ENCODE measurements at places on chromosomes 5 and 9. TPM values are rescaled to one million over a fixed set of nuclear protein-coding genes. Genes with fewer than 3 reads are reported as not detected.

Gene NRG2
- 0.41 TPM for total RNA-seq

Gene RABL6
- 55.0 TPM for total RNA-seq

Gene JAKMIP2
- 8.2 TPM for total RNA-seq

Gene FUBP3
- total RNA-seq: 37.4 TPM

Gene IL13
- not detected for total RNA-seq

Gene GFI1B
- total RNA-seq: 0.51 TPM

Measured in tongue (tissue), 3 donors.